Stromal cell of bone marrow (primary cell): ENCODE measurements at places on chromosomes 16 and 17.

DNA sequence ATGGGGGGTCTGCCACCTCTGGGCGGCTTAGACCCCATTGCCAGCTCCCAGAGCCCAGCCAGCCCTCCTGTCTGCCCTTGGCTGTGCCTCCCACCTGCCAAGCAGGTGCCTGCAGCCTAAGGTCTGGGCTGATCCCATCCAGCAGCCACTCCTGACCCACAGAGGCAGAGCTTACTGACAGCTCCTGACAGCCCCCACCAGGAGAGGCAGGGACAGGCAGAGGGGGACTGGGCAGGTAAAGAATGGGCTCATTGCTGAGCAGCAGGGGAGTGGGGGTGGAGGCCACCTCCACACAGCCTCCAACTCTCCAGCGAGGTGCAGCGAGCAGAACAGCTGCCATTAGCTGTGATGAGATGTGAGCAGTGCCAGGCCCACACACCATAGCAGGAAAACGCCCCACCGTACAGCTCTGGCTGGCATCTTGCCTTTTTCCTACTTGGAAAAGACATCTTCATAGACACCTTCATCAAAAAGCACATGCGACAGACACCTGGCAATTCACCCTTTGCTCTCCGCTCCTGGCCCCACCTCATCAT is 164.4 kb downstream of the C16orf78 start:
- no peak for DNase-seq

DNA sequence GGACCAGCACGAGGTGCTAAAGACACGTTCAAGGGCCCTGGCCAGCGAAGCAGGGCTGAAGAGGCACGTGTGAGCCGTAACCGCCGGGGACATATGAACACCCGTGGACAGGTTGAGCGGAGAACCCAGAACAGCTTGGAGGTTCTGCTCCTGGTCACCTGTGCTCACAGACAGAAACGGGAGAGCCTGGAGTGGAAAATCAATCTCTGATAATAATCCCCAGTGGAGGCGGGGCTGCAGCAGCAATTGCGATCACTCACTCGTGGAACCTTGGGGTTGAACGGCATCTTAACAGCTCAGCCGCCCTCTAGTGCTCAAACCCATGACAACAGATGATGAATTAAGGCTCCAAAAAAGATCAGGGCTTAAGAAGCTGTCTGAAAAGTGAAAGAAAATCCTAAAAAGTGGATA is 25.6 kb downstream of the WIPI1 start:
- no peak for DNase-seq

DNA sequence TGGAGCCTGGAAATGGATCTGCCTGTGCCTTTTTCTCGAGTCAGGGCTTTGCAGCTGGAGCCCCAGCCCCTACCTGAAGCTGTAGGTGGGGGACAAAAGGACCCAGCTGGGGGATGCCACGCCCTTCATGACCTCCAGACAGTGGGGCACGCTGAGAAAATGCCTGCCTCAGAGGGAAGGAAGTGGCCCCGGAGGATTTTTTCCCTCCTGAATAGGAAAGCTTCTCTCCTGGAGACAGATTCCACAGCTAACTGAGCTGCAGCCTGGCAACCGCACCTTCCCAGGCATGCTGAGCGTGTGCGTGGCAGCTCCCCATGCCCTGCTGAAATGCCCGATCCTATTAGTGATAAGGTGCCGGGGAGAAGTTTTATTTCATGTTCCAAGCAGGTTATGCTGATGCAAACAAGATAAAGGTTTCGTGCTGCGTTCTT is 58.0 kb downstream of the AIPL1 start:
- DNase-seq: no peak

GRCh38 chr16:89407925-89408300 is 82.4 kb downstream of the ANKRD11 start:
- no peak for DNase-seq

- DNase-seq: peak; percentile 18
Observed at GRCh38 chr17:58352596-58353388, 791 bp upstream of the SUPT4H1 start.

DNA sequence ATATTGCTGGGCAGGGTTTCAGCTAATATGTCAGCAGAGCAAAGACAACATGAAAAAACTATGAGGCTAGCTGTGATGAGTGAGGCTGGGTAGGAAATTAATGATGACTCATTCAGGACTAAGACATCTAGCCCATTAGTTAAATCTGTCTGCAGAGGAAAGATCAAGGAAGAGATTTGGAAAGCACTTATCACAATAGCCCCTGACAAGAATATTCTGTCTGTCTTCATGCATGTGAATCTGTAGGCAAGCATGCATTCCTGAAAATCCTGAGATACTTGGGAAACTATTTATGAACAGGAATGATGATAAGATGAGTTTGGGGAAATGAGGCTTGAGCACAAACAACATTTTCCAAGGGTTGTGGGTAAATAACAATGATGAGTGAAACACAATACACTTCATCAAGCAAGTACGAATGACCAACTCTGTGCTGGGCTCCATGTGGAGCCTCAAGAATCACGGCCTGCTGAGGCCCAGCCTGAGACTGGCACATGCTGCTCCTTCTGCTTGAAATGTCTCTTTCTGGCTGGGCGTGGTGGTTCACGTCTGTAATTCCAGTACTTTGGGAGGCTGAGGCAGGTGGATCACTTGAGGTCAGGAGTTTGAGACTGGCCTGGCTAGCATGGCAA is 96.5 kb upstream of the ASIC2 start:
- DNase-seq: no peak

DNA sequence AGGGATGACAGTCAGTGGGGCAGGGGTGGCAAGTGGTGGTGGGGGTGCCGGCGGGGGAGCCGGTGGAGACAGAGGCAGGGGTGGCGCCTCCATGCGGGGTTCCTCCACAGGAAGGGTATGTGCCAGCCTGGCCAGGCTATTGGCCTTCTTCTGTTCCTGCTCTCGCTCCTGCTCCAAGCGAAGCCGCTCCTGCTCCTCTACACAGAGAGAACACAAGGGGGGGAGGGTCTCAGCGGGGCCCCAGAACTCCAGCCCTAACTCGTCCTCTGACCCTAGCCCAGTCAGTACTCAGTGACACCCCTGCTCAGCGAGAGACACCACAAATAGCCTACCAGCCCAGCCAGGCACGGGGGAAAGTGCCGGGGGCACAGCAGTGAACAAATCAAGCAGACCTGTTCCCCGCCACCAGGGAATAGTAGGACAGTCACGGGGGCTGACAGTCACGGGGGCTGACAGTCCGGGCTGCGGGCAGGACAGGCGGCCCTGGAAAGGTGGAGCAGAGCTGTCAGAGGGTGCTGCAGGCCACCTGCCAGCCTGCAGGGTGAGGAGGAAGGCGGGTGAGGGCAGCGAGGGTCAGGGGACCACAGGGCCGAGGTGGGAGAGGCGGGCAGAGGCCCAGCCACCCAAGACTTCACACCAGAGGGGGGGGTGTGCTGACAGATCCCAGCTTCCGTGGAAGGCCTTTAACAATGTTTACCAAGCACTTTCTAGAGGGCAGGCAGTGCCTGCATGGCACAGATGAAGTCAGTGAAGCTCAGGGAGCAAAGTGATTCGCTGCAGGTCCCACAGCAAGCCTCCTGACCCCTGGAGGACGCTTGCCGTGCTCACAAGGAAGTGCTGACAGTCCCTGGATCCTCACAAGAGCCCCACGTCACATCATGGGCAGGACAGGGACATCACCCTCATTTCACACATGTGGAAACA is 5.3 kb downstream of the MNT start:
- DNase-seq: no peak

GRCh38 chr16:4206680-4207079 is 35.2 kb downstream of the SRL start:
- no peak for DNase-seq

DNA sequence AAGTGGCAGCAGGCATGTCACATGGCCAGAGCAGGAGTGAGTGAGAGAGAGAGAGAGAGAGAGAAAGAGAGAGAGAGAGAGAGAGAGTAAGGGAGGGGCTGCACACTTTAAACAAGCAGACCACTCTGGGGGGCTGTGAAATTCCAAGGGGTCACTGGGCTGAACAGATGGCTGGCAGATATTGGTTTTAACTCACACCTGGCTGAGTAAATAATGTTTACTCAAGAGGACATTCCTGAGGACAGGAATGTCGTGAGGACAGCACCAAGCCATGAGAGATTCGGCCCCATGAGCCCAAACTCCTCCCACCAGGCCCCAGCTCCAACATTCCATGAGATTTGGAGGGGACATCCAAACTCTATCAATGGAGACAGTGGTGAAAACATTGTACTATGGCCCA is 269.7 kb downstream of the CBLN1 start:
- no peak for DNase-seq

DNA sequence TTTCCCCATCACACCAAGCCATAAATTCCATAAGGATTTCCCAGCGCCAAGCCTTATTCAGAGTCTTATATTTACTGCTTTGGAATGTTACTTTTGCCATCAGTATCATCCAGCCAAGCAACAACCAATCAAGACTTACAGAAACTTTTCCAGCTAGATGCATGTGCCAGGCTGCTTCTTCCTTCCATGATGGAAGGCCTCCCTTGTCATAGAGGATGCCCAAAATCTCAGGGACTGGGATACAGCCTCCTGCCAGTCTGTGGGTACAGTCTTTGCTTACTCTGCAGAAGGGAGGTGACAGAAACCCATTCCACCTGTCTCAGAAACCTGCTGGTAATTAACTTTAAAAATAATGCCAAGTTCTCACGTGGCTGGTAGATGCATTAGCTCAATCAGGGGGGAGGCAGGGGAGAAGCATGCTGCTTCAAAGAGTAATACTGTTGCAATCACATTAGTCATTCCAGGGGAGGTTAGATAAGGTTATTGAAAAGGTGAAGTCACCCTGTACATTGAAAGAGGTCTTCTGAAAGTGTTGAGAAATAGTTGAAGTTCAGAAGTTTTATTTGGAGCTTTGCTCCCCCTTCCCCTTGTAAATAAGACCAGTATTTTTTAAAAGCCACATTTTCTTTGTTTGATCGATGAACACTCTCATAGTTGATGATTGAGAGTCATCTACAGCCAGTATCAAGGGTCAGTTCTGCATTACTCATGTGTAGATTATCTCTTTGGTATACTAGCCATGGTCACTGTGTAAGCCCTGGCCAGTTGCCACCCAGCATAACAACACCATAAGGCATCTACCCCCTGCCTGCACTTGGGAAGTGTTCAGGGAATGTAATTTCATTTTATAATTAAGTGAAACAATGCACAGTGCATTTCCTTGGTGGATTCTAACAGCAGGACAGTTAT is 22.2 kb downstream of the HLF start:
- no peak for DNase-seq

DNA sequence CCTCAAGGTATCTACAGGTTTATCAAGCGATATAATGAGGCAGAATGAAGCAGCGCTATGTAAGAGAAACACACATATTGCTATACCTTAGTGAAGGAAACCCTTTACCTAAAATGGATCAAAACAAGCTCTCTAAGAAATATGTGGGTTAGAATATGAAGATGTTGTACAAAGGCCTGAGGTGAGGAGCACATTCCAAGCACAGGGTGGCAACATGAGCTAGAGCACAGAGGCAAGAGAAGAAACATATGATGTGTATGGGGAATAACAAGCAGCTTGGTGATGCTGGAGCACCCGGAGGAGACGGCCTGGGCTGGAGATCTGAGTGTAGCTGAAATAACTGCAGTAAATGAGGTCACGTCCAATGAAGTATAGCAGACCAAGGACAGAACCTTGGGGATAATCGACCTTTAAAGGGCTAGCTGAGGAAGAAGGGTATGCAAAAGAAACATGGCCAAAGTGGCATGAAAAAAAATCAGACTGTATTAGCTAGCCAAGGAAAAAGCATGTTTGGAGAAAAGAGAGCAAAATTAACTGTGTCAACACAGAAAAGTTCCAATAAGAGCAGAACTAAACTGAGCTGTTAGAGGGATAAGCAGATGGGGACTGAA is 44.0 kb downstream of the MARVELD3 start:
- DNase-seq: no peak

- DNase-seq: peak; percentile 27
Observed at GRCh38 chr17:51298508-51299371, 38.4 kb downstream of the UTP18 start.

GRCh38 chr17:64621772-64622171 is 40.3 kb downstream of the SMURF2 start:
- no peak for DNase-seq

DNA sequence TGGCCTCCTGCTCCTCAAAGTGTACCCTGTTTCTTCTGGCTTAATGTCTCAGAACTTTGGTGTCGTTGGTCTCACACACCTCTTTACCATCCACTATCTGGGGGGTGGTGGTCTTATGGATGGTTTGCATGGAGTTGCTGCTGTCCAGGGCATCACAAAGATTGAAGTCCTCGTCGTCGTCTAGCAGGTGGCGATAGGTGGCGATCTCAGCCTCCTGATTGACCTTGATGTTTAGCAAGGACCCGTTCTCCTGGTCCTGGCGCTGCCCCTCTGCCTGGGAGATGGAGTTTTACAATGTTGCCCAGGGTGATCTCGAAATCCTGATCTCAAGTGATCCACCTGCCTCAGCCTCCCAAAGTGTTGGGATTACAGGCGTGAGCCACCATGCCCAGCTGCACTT is 31.1 kb upstream of the HELZ start:
- DNase-seq: no peak

GRCh38 chr17:3558603-3559269 is 1.1 kb upstream of the TRPV3 start:
- no peak for DNase-seq

- no peak for DNase-seq
Observed at GRCh38 chr17:5783851-5784250, 199.5 kb upstream of the NLRP1 start.

DNA sequence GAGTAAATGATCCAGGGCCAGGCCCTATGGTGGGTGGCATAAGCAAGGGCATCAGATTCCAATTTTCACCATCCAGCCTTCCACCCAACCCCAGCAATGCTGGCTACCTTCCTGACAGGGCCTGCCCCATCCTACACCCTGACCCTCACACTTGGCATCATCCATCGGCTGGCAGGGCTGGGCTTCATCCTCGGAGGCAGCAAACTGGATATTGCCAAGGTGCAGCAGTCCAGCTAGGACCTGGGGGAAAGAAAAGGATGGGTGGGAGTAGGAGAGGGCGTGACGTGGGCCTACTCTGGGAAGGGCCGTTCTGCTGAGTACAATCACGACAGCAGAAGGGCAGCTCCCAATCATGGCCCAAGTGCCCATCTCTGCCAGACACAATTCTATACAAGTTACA is 23.5 kb downstream of the MYO19 start:
- DNase-seq: no peak

DNA sequence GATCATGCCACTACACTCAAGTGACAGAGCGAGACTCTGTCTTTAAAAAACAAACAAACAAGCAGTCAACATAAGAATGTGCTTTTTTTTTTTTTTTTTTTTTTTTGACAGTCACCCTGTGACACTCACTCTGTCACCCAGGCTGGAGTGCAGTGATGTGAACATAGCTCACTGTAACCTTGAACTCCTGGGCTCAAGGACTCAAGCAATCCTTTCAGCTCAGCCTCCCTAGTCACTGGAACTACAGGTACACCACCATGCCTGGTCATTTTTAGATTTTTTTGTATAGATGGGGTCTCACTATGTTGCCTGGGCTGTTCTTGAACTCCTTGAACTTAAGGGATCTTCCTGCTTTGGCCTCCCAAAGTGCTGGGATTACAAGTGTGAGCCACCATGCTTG is 15.3 kb upstream of the CHP2 start:
- no peak for DNase-seq
